ENCODE measurements at places on chromosomes 13 and 19.

DNA sequence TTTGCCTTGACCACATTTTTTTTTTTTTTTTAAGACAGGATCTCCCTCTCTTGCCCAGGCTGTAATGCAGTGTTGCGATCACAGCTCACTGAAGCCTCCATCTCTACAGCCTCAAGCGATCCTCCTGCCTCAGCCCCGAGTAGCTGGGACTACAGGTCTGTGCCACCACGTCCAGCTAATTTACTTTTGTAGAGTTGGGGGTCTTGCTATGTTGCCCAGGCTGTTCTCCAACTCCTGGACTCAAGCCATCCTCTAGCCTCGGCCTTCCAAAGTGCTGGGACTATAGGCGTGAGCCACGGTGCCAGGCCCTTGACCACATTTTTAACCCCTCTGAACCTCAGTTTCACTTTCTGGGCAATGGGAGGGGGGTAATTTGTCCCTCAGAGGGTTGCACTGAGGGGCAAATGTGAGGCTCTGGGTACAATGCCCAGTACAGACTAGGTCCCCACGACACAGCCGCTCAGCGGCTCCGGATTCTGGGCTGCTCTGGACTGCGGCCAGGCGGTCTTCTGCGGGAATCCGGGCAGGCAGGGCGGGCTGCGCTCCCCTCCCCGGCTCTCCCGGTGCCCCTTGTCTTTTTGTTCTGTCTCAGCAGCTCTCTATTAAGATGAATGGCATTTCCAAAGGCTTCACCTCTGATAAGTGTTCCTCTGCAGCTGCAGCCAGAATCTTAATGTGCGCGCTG lies 3.8 kb upstream of the ALOX5AP start:
- no peak overlapping the region for H3K4me3 ChIP-seq
- H3K27me3 ChIP-seq = no peaks in the 10 kb centered on the region
- H3K27ac ChIP-seq = peak overlapping the region; percentile 43
- no peaks in the 10 kb centered on the region for H3K36me3 ChIP-seq

DNA sequence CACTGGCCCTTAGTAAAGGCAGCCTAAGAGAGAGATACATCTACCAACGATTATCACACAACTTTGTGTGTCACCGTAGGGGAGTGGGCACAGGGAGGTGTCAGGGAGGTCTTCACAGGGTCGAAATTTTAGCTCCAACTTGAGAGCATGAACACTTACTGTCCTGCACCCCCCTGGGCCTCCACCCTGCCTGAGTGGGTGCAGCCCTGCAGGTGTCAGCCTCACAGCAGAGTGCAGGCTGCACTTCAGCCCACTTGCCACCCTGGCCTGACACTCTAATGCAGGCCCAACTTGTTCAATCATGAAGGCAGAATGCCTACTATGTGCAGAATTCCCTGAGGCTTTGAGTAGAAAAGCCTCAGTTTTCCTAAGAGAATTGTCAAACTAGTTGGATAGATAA lies 4.0 kb upstream of the SMAD9 start:
- H3K36me3 ChIP-seq = no peaks in the 10 kb centered on the region
- H3K4me1 ChIP-seq = no peaks in the 10 kb centered on the region
- DNase-seq = no peak
- no peak overlapping the region for H3K4me3 ChIP-seq
- peaks cover 32% of the 10 kb centered on the region for H3K27me3 ChIP-seq

DNA sequence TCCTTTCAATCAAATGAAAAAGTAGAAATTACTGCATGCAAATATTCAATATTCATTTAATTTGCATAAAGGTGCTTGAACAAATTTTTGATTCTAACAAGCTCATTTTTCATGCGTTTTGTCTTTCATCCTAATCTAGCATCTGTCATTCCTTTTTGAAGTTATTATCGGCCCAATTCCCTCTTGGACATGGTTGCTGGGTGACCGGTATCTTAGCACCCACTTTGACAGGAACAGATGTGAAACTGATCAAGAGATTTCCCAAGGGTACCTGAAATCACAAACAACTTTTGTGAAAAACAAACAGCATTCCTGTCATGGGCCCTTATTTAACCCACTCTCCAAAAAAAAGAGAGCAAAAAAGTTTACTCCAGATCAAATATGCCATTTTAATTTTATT lies 13.3 kb downstream of the DACH1 start:
- no peak overlapping the region for H3K4me3 ChIP-seq
- H3K4me1 ChIP-seq = no peaks in the 10 kb centered on the region
- no peak overlapping the region for H3K27ac ChIP-seq
- no peak for DNase-seq
- no peaks in the 10 kb centered on the region for H3K27me3 ChIP-seq

DNA sequence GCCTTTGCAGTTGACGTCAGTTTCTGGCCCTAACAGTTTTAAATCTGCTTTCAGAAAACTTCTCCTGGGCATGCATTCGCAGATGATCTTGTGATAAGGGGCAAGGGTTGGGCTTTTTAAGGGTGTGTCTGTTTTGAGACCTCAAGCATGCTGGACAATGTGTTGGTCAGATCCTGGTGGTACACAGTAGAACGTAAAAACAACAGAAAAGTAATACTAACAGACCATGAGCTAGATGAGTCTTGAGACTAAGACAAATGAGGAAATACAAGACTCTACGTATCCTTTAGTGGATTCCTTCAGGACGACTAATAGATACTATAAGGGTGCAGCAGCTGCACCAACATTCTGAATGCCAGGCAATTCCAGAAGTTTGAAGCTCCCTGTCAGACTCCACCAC lies 237.6 kb downstream of the DNAJC15 start:
- no peak for DNase-seq
- H3K4me1 ChIP-seq = no peaks in the 10 kb centered on the region
- no peak overlapping the region for H3K4me3 ChIP-seq
- H3K27me3 ChIP-seq = no peaks in the 10 kb centered on the region
- H3K27ac ChIP-seq = no peak overlapping the region
